ENCODE measurements at places on chromosomes 1 and 21.

GRCh38 chr1:234134878-234135277 lies 230.4 kb downstream of the SLC35F3 start:
- no peak overlapping the region for H3K4me3 ChIP-seq
- H3K4me1 ChIP-seq: no peaks in the 10 kb centered on the region
- H3K27me3 ChIP-seq: no peaks in the 10 kb centered on the region
- no peak overlapping the region for H3K27ac ChIP-seq

GRCh38 chr1:201598396-201598795 lies 59.5 kb downstream of the NAV1 start:
- no peaks in the 10 kb centered on the region for H3K36me3 ChIP-seq
- H3K4me3 ChIP-seq: no peak overlapping the region
- no peaks in the 10 kb centered on the region for H3K27me3 ChIP-seq
- peak overlapping the region; percentile 51 for H3K27ac ChIP-seq

DNA sequence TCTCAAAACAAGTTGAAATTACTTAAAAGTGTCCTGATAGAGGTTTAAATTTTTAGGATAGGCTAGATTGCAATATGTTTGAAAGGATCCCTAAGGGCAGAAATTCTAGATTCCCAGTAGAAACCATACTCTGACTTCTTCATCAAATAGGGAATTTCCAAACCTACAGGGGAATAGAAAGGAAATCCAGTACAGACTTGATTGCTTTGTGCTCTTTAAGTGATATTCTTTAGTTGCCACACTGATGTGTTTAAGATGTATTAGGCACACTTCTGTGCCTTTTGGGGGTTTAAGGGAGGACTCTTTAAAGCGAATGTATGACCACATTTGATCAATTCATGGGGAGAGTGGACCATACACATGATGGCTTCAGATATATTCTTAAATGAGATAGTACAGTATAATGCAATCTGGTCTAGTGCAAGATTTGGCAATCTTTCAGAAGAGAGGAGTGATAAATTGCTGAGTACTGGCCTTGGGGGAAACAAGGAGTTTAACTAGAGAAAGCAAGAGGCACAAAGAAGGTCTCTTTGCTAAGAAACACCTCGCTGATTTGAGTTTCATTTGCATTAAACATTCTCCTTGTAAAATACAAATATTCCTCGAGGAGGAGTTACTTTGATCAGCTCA lies 268.8 kb upstream of the NR5A2 start:
- H3K36me3 ChIP-seq: no peaks in the 10 kb centered on the region
- no peak overlapping the region for H3K4me3 ChIP-seq
- H3K4me1 ChIP-seq: no peaks in the 10 kb centered on the region
- DNase-seq: no peak
- no peaks in the 10 kb centered on the region for H3K27me3 ChIP-seq
- no peak overlapping the region for H3K27ac ChIP-seq

- H3K4me3 ChIP-seq: no peak overlapping the region
- H3K36me3 ChIP-seq: no peaks in the 10 kb centered on the region
- no peaks in the 10 kb centered on the region for H3K27me3 ChIP-seq
- no peak for DNase-seq
- no peaks in the 10 kb centered on the region for H3K4me1 ChIP-seq
- H3K27ac ChIP-seq: no peak overlapping the region
Observed at GRCh38 chr1:71393301-71393700, 312.5 kb upstream of the ZRANB2 start.

DNA sequence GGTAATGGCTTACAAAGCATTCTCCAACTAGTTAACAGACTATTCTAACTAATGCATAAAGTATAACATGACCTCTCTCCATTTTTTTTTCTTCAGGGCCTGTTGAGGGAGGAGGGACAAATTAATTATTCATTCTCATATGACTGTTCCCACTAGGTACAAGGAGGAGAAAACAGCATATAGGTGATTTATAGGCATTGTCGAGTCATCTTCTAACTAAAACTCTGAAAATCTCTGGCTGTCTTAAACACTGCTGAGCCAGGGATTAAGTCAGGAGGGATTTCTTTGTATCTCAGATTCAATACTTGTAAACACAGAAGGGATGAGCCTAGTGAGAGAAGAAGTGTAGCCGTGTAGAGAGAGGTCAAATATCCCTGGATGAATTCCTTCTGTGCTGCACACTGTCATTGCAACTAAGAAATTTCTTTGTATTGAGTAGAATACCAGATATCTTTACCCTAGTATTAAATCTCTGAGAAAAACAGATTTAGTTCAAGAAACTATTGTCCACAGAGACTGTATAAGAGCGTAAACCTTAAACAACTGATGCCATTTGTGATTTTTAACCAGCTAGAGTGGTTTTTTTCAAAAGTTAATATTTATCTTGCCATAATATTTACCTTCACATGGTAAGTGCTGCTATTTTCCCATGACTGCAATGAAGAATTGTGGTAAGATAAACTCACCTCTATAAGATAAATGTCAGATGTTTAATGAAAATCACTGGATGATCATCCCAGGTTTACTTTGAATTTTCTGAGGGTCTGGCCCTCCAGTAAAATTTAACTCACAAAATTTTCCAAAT lies 465.3 kb downstream of the RWDD3 start:
- H3K4me1 ChIP-seq: no peaks in the 10 kb centered on the region
- H3K4me3 ChIP-seq: no peak overlapping the region
- DNase-seq: no peak
- H3K36me3 ChIP-seq: no peaks in the 10 kb centered on the region
- H3K27me3 ChIP-seq: no peaks in the 10 kb centered on the region

GRCh38 chr1:27332536-27333281 lies 9.1 kb upstream of the SYTL1 start:
- no peaks in the 10 kb centered on the region for H3K27me3 ChIP-seq
- no peak overlapping the region for H3K27ac ChIP-seq

GRCh38 chr1:33126411-33127000 lies 45.6 kb downstream of the AZIN2 start:
- peaks cover 6% of the 10 kb centered on the region for H3K4me1 ChIP-seq
- no peak for DNase-seq
- H3K36me3 ChIP-seq: no peaks in the 10 kb centered on the region
- H3K27ac ChIP-seq: peak overlapping the region; percentile 88

DNA sequence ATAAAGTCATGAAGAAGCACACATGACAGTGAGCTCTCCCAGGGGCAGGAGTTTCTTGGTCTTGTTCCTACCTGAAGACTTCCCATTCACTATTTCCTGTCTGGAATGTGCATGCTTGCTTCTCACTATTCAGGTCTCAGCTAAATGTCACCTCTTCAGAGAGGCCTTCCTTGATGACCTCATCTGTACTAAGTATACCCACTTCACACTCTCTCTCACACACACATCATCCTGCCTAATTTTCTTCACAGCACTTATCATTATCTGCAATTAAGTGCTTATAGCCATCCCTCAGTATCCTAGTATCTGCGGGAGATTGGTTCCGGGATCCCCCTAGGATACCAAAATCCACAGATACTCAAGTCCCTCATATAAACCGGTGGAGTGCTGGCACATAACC lies 146.4 kb upstream of the IVNS1ABP start:
- no peak for DNase-seq
- no peak overlapping the region for H3K4me3 ChIP-seq
- no peak overlapping the region for H3K27ac ChIP-seq
- no peaks in the 10 kb centered on the region for H3K36me3 ChIP-seq
- H3K27me3 ChIP-seq: no peaks in the 10 kb centered on the region

- DNase-seq: no peak
- H3K36me3 ChIP-seq: no peaks in the 10 kb centered on the region
- no peak overlapping the region for H3K27ac ChIP-seq
- peaks cover 35% of the 10 kb centered on the region for H3K4me1 ChIP-seq
- no peak overlapping the region for H3K4me3 ChIP-seq
Observed at GRCh38 chr21:45969921-45970673, 11.5 kb upstream of the COL6A1 start.

DNA sequence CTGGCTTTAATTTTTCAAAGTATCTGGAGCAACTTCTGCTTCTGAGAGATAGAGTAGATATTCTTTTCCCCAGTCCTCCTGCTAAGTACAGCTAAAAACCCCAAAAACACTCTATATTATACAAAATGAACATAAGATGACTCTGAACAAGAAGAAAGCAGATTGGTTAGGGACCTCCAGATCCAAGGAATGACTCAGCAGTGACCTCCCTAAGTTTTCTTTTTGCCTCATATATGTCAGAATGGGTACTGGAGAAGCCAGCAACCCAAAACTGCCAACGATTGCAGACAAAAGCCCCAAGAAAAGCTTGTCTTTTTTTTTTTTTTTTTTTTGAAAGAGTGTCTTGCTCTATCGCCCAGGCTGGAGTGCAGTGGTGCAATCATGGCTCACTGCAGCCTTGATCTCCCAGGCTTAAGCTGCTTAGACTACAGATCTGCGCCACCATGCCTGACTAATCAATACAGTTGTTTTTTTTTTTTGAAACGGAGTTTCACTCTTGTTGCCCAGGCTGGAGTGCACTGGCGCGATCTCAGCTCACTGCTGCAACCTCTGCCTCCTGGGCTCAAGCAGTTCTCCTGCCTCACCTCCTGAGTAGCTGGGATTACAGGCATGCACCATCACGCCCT lies 22.7 kb downstream of the NDUFS5 start:
- H3K4me1 ChIP-seq: no peaks in the 10 kb centered on the region
- no peak overlapping the region for H3K4me3 ChIP-seq
- H3K27me3 ChIP-seq: no peaks in the 10 kb centered on the region
- no peak overlapping the region for H3K27ac ChIP-seq

- peaks cover 10% of the 10 kb centered on the region for H3K4me1 ChIP-seq
- H3K4me3 ChIP-seq: no peak overlapping the region
- H3K27ac ChIP-seq: no peak overlapping the region
- no peaks in the 10 kb centered on the region for H3K27me3 ChIP-seq
- DNase-seq: no peak
Observed at GRCh38 chr1:51293898-51294515, 36.4 kb downstream of the TTC39A start.

DNA sequence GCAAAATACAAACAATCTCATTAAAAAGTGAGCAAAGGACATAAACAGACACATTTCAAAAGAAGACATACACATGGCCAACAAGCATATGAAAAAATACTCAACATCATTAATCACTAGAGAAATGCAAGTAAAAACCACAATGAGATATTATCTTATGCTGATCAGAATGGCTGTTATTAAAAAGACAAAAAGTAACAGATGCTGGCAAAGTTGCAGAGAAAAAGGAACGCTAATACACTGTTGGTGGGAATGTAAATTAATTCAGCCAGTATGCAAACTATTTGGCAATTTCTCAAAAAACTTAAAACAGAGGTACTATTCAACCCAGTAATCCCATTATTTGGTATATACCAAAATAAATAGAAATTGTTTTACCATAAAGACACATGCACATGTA lies 32.2 kb upstream of the TNFSF18 start:
- no peaks in the 10 kb centered on the region for H3K27me3 ChIP-seq
- H3K4me1 ChIP-seq: no peaks in the 10 kb centered on the region
- no peaks in the 10 kb centered on the region for H3K36me3 ChIP-seq
- H3K4me3 ChIP-seq: no peak overlapping the region
- H3K27ac ChIP-seq: no peak overlapping the region

GRCh38 chr1:46613661-46614603 lies 2.7 kb downstream of the MOB3C start:
- no peak overlapping the region for H3K4me3 ChIP-seq
- H3K27me3 ChIP-seq: no peaks in the 10 kb centered on the region
- H3K4me1 ChIP-seq: peaks cover 31% of the 10 kb centered on the region
- H3K36me3 ChIP-seq: no peaks in the 10 kb centered on the region
- peak; percentile 81 for DNase-seq

DNA sequence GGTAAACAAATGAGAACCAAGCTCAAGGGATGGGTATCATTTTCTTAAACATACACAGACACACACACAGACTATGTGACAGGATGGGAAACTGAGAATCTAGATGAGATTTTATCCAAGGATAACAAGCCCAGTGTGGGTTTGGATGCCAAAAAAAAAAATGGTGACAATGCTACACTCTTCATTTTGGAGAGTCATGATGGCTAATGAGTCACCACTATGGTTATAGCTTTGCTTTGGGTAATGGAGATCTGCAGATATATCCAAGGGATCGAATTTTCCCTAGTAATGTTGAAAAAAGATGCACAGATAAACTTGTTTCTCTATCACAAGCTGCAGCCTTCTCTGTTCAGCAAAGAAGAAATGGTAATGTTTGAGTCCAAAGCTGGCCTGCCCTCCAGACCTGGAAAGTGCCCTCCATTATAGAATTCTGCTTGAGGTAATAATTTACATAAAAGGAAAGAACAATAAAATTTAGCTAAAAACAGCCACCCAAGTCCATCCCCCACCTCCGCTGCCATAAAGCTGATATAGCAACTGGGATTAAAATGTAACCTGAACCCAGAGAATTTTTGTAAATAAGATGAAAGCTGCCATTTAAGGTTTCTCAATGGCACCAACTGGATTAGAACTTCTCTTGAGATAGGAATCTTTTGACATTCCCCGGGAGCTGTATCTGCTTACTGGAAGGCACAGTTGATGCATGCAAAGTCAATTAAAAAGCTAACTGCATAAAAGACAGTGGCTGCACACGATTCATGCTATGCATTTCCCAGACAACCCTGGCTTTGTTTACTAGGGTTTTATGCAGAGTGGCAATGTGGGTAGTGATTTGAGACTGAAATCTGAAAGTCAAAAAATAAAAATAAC lies 395.2 kb upstream of the LYPLAL1 start:
- H3K4me3 ChIP-seq: no peak overlapping the region
- no peaks in the 10 kb centered on the region for H3K27me3 ChIP-seq
- no peaks in the 10 kb centered on the region for H3K4me1 ChIP-seq
- H3K36me3 ChIP-seq: no peaks in the 10 kb centered on the region
- H3K27ac ChIP-seq: no peak overlapping the region

DNA sequence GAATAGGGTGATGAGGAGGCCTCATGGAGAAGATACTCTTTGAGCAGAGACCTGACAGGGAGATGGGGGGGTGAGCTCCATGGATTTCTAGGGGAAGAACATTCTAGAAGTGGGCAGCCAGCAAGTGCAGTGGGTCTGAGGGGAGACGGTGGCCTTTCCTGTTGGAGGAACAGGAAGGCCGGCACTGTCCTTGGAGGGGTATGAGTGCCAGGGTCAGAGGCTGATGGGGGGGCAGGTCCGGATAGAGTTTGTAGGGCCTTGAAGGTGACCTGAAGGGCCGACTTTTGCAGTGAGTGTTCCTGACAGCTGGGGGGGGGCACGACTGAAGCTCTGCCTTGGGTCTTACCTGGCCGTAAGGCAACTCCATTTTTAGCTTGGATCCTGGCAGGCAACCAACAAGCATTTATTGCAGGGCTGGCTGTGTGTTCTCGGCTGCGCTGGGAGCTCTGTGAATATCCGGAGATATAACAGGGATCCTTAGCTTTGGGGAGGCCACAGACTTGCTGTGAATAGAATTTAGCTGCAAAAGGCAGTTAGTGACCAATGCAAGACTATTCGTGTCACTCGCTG lies 130.6 kb downstream of the MRPS6 start:
- H3K4me1 ChIP-seq: peaks cover 9% of the 10 kb centered on the region
- peak overlapping the region; percentile 67 for H3K27ac ChIP-seq
- no peaks in the 10 kb centered on the region for H3K36me3 ChIP-seq
- peak; percentile 31 for DNase-seq
- H3K4me3 ChIP-seq: no peak overlapping the region

- H3K4me3 ChIP-seq: peak overlapping the region; percentile 84
- H3K36me3 ChIP-seq: no peaks in the 10 kb centered on the region
Observed at GRCh38 chr1:84689514-84690396, 506 bp downstream of the SSX2IP start.

Data from transverse colon (tissue), 4 donors.